ENCODE measurements at places on chromosomes 11 and 22.

GRCh38 chr22:19086896-19087295 lies 35.3 kb downstream of the DGCR2 start:
- DNase-seq = no peak

DNA sequence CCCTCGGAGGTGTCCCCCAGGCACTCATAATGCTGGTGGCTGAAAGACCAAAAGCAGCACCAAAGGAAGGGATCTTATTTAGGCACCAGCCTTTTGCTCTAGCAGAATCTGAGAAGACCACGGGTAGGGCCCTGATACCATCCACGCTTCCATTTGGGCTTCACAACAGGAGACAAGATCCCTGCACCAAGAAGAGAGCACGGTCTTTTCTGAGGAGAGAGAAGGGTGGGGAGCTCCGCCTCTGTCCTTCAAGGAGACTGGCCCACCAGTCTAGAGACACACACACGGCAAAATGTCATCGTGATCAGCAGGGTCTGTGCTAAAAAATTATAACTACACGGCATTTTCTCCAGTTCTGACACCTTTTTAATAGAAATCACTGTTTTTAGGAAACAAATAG lies 9.8 kb downstream of the LARGE2 start:
- DNase-seq = no peak

- DNase-seq = no peak
Observed at GRCh38 chr11:12909879-12910278, 99.2 kb upstream of the RASSF10 start.

GRCh38 chr22:29130476-29130875 lies 57.6 kb downstream of the KREMEN1 start:
- DNase-seq = no peak

GRCh38 chr22:42332089-42332488 lies 61.6 kb upstream of the TCF20 start:
- no peak for DNase-seq
